ENCODE measurements at places on chromosomes 6 and 20.

GRCh38 chr6:118335325-118335816, 212.7 kb upstream of the PLN start:
- no peak for DNase-seq

- no peak for DNase-seq
These were observed 320.5 kb downstream of the DHX35 start for GRCh38 chr20:39282619-39283092.

GRCh38 chr6:16759181-16759645, 2.0 kb downstream of the ATXN1 start:
- no peak for DNase-seq

DNA sequence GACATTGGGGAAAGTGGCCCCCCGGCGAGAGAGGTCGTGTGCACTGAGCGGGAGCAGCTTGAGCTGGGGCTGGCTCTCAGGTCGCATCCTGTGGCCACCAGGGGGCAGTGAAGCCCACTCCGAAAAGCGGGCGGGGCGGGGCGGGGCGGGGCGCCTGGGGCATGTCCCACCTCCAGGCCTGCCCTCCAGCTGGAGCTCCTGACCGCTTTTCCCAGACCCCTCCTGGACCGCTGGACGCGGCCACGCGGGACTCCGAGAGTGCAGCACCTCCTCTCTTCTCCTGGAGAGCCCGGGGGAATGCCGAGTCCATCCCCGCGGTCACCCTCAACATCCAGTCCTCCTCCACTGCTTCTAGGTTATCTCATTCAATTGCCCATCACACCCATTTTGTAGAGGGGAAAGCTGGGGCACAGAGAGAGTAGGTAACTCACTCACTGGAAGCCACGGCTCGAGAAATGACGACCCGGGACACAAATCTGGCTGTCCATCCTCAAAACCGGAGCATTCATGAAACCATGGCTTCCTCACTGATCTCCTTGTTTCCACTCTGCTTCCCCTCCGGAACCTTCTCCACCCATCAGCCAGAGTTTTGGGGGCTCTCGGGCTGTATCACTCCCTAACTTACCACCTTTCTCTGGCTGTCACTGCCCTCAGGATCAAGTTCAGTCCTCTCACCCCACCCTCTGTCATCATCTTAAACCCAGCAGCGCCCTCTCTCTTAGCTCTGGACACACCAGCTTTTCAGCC, 24.1 kb downstream of the COX4I2 start:
- DNase-seq, result no peak

DNA sequence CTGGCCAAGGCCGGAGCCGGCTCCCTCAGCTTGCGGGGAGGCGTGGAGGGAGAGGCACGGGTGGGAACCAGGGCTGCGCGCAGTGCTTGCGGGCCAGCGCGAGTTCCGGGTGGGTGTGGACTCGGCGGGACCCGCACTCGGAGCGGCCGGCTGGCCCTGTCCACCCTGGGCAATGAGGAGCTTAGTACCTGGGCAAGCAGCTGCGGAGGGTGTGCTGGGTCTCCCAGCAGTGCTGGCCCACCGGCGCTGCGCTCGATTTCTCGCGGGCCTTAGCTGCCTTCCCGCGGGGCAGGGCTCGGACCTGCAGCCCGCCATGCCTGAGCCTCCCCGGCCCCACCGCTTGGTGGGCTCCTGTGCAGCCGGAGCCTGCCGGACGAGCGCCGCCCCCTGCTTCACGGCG, 91.4 kb upstream of the MAN1A1 start:
- DNase-seq, result no peak

DNA sequence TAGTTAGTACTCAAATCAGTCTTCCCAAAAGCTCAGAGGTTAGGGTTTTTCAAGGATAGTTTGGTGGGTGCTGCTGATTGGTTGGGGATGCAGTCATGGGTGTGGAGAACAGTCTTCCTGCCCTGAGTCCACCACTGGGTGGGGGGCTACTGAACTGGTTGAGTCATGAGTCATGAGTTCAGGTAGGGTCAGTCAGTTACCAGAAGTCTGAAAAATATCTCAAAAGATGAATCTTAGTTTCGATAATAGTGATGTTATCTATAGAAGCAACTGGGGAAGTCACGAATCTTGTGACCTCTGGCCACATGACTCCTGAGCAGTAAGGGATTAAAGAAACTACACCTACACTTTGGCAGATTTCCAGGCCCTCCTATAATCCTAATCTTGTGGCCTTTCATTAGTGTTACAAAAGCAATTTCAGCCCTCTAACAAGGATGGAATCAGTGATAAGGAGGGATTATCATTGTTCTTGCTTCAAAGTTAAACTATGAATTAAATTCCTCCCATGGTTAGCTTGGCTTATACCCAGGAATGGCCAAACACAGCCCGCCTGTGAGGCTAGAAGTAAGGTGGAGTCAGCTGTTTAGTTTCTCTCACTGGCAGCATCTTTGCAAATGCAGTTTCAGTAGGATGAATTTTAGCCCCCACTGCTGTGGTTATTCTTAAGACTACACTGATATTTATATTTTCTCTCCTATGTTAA, 33.3 kb upstream of the NKAIN2 start:
- DNase-seq, result peak; percentile 19

GRCh38 chr6:90131614-90132423, 164.8 kb downstream of the BACH2 start:
- no peak for DNase-seq

DNA sequence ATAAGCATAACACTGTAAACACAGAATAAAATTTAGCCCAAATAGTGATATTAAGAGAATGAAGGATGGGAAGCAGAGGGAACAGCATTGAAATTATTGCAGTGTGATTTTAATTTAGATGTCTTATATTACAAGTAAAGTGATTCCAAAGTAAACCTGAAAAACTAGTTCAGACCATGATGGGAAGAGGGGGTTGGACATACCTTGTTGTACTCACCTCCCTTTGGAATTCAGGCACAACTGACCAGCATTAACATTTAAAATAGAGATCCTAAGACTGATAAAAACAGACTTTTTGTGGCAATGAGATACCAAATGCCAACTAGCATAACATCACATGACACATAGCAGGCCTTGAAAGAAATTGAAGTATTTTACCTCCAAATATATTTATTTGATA, 262.6 kb upstream of the PRND start:
- no peak for DNase-seq

- DNase-seq, result no peak
These were observed 16.1 kb downstream of the BPIFB1 start for GRCh38 chr20:33299111-33299603.

- DNase-seq, result no peak
These were observed 10.2 kb upstream of the CST5 start for GRCh38 chr20:23889775-23890187.

GRCh38 chr6:35021004-35021403, 120.1 kb downstream of the TCP11 start:
- DNase-seq, result no peak

DNA sequence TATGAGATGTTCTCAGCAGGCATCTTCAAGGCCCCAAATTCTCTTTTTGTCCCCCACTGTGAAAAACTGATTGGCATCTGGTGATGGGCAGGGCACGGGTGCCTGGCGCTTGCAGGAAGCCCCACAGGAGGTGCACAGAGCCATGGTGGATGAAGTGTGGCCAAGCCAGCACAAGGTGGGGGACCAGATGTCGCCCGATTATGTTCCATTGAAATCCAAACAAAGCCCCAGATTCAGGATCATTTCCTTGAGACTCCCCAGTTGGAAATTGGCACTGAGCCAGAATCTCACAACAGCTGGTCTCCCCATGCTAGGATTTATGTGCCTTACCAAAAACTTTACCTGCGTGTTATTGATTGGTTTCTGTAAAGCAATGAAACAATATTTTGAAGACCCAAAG, 186.1 kb downstream of the ADAT2 start:
- DNase-seq, result no peak

Data from GM12878 (cell line).